Fibroblast of the aortic adventitia (primary cell): ENCODE measurements at places on chromosomes 16 and 17.

DNA sequence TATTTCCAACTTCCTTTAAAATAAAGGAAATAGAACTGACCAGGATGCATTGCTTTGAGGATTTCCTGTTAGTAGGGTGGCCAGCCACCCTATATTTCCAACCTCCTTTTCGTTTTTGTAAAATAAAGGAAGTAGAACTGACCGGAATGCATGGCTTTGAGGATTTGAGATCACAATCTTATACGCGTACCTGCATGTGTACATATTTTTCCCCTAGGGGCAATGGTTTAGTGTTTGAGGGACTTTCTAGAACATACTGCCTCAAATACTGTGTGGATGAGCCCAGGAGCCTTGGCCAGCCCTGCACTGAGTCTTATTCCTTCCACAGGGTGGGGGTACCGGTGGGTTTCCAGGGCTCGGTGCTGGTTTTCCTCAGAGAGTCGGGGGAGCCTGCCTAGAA is 25.6 kb downstream of the MAPK8IP3 start:
- DNase-seq: no peak

GRCh38 chr16:78955206-78955605 is 645.3 kb downstream of the MAF start:
- no peak for DNase-seq

GRCh38 chr17:78127239-78127887 is 1.2 kb downstream of the TMC6 start:
- DNase-seq: no peak

GRCh38 chr17:39666231-39666600 is 1.1 kb downstream of the TCAP start:
- DNase-seq: no peak

- DNase-seq: no peak
Measured at GRCh38 chr16:17019366-17019765, 451.4 kb downstream of the XYLT1 start.

GRCh38 chr16:13780406-13781168 is 139.4 kb upstream of the ERCC4 start:
- DNase-seq: no peak

DNA sequence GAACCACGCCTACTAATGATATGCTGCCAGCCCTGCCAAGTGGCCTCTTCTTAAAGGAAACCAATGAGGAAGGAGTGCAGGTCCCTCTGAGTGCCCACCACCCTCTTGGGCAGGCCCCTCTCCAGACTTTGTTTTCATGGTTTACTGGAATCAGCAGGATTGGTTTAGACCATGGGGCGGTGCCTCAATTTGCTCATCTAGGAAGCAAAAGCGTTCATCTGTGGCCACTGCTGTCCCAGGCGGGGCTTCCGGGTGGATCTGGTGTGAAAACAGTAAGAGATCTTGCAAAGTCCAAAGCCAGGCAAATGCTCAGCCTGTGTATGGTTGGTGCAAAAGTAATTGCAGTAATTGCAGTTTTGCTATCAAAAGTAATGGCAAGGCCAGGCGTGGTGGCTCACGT is 71.3 kb downstream of the AMFR start:
- no peak for DNase-seq

DNA sequence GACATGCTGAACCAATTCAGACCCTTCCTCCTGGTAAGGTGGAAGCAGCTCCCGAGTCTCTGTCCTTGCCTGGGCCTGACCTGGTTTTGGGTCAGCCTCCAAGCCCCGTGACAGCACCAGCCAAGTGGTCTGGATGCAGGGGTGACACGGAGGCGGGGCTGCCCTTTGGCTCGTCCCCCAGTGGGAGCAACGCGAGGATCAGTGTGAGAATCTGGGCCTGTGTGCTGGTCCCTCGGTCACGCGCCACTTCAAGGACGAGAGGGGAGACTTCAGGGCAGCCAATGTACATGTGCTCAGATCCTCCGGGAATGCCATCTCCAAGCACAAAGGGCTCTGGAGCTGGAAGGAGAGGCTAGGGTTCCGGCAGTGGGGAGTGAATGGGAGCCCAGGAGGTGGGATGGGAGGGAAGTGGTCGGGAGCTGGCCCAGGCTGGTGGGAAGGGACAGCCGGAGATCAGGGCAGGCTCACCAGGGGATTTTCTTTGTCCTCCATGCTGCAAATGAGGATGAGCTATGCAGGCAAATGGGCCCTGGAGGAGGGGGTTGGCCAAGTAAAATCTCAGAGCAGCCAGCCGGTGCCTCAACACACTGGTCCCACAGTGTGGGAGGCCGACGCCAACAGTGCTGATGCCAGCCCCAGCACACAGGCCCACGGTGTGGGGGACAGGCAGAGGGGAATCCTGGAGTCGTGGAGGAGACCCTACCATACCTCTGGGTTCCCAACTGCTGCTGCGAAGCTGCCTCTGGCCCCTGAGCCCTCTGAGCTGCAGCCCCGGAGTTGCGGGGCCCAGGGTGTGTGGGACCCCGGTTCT is 4.2 kb upstream of the NDRG4 start:
- no peak for DNase-seq

DNA sequence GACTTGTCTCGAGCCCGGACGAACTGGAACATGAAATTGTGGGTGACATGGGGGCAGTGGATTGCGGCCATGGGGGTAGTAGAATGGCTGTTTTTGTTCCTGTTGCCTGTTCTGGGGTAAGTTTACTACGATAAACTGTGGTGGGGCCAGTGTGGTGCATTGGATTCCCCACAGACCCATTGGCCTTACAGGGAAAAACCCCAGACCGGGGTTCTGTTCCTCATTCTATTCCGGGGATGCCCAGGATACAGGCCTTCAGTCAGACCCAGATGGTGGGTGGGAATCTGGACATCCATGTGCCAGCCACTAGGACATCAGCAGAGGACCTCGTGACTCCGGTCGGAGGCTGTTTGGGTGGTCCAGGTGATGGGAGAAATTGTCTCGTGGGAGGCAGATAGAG is 88.1 kb downstream of the ABCC1 start:
- no peak for DNase-seq

DNA sequence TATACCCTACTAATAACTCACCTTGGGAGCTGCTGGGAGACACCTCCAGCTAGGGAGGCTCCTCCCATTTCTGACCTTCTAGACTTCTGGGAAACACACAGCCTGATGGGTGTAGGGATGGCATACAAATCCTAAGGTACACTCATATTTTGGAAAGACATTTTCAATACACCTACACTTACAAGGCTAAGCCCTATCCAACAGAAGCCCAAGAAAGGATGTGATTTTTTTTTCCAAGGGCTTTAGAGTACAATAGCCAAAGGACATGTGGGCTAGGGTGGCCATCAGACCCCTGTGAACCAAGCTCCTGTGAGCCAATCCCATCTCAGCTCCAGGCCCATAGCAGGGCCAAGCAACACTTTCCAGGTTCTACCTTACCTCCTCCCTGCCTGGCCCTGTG is 143.9 kb downstream of the AATF start:
- no peak for DNase-seq

GRCh38 chr16:51355875-51356274 is 204.8 kb upstream of the SALL1 start:
- no peak for DNase-seq

- DNase-seq: no peak
Measured at GRCh38 chr17:82583720-82584234, 64.2 kb downstream of the FOXK2 start.

GRCh38 chr17:4786516-4786915 is 352 bp upstream of the VMO1 start:
- DNase-seq: peak; percentile 43

DNA sequence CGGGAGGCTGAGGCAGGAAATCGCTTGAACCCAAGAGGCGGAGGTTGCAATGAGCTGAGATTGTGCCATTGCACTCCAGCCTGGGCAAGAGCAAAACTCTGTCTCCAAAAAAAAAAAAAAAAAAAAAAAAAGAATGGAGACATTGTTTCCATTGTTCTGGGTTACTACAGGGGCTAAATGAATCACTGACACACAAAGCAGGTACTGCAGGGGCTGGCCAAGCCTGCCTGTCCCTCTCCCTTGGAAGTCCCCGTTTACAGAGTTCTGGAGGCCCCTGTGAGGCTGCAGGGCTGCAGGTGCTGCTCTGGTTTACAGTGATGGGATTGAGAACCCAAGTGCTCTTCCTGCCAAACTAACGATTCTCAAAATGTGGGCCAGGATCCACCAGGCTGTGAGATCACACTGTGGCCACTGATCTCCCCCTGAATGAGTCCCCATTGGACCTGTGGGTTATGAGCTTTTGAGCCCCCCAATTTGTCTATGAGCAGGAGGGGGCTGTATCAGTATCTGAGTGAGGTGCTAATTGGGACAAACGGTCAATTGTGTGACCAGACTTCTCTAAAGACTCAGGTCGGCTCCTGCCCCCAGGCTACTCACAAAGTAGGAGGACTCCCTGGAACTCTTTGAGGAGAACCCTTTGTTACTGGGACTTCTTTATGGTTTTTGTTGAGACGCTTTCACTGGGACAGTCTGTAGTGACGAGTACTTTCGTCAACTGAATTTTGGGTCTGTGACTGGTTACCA is 39.0 kb downstream of the DNAH17 start:
- no peak for DNase-seq

DNA sequence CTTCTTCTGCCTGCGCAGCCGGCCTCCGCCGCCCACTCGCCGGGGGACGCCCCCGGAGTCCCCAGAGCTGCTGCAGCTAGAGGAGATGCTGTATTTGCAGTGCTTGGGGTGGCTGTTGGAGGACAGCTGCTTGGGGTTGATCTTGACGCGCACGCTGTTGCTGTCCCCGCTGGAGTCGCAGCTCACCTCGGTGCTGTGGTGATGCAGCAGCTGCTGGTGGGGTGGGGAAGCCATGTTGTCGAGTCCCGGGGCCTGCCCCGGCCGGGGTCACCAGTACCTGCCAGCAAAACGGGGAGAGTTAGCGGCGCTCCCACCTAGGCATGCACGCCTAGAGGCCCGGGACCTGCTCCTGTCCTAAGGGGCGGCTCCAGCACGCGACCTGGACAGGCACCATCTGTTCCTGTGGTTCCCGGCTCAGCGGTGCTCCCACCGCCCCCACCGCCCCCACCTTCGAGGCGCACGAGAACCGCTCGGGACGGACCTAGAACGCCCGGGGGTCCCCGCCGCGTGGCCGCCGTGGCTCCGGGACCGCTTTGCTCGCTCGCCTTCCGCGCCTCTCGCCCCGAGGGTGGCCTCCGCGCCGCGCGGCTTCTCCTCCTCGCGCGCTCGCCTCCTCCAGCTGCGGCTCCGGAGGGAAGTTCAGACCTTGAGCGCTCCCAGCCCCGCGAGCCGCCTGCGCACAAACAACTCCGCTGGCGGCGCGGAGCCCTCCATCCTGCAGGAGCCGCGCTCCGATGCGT is 863 bp downstream of the ADCY9 start:
- peak; percentile 70 for DNase-seq

DNA sequence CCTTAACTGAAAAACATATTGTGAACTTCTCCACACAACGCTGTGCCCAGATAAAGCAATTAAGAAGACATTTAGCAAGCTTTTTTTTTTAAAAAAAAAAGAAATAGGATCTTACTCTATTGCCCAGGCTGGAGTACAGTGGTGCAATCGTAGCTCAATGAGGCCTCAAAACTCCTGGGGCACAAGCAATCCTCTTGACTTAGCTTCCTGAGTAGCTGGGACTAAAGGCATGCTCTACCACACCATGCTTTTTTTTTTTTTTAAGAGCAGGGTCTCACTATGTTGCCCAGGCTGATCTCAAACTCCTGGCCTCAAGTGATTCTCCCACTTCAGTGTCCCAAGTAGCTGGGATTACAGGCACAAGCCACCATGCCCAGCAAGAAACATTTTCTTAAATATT is 20.1 kb downstream of the AP1G1 start:
- DNase-seq: no peak

DNA sequence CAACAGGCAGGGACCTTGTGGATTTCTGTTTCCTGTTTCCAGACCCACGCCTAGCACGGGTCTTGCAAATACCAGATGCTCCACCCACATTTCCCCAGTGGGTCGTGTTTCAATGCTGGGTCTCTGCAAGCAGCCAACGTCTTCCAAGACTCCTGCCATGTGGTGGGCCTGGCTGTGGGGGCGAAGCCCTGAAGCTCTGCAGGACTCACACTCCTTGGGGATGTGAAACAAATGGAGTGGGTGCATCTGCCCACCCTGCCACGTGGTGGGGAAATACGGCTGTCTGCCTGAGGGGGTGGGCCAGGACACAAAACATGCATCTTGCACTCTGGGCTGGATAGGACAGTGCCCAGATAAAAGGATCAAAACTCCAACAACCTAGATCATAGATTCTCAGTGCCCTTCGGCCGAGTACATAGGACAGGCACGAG is 32.6 kb downstream of the FA2H start:
- peak; percentile 41 for DNase-seq

GRCh38 chr16:47574091-47575054 is 113.2 kb downstream of the PHKB start:
- peak; percentile 48 for DNase-seq

- no peak for DNase-seq
Measured at GRCh38 chr17:27353033-27353460, 59.1 kb downstream of the WSB1 start.

DNA sequence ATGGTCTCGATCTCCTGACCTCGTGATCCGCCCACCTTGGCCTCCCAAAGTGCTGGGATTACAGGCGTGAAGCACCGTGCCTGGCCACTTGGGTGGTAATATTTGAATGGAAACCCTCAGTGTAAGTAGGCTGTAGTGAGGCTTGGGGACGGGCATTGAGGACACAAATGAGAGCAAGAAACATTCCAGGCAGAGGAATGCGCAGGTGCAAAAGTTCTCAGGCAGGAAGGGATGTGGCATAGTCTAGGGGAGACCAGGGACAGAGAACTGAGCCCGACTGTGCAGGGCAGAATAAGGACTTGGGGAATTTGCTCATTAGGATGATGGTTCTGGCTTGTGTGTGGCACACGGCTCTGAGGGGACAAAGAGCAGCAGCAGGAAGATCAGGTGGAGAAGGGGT is 54.8 kb downstream of the GRB2 start:
- DNase-seq: no peak

DNA sequence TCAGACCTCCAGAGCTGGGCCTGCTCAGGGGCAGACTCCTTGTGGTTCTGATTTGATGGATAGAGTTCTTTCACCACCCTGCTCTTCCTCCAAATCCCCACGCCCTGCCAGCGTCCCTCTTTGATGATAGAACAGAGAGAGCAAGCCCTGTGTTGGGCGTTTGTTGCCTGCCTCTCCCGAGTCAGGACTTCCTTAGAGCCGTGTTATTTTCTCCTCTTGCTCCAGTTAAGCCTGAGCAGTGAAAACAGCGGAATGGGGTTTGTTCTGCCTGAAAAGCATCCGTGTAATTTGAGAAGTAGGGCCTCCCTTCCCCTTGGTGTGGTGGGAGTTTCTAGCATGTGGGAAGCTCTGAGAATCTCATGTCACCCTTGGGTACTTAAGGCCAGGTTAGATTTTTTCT is 22.1 kb downstream of the TMEM94 start:
- DNase-seq: no peak

- DNase-seq: no peak
Measured at GRCh38 chr17:21140911-21141310, 14.1 kb downstream of the DHRS7B start.

DNA sequence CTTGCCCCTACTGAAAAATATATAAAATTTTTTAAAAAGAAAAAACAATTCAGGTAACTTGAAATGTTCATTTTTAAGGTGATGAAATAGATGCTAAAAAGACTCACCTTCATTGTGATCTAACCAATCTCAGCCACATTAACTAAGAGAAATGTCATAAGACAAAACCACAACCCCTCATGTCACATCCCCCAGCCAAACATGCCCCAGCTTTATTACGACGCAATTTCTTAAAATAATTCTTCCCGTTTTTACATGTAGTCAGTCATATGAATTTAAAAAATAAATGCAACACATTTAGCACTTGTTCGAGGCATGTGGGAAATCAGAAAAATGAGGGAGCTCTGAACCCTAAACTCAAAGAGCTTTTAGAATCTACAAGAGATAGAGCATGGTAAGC is 9.5 kb downstream of the AMFR start:
- DNase-seq: no peak
